ENCODE measurements at places on chromosomes 5 and 9.

DNA sequence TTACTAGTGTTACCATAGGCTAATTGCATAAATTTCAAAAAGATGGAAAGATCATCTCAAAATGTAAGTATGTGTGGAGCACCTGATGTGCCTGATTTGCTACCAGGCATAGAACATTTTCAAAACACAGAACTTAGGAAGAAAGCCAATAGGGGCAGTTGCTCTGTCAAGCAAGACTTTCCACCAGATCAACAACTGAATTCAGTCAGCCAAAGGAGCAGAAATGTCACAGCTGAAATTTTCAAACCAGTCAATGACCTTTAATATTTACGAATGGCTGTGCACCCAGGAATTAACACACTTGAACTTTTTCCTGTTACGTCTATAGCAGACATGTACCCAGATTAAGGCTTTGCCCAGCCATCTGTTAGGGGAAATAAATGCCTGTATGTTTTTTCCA, 452.8 kb upstream of the PTGER4 start:
- no peak overlapping the region for H3K4me3 ChIP-seq
- DNase-seq = no peak
- no peaks in the 10 kb centered on the region for H3K4me1 ChIP-seq
- no peaks in the 10 kb centered on the region for H3K27me3 ChIP-seq
- H3K36me3 ChIP-seq = no peaks in the 10 kb centered on the region

DNA sequence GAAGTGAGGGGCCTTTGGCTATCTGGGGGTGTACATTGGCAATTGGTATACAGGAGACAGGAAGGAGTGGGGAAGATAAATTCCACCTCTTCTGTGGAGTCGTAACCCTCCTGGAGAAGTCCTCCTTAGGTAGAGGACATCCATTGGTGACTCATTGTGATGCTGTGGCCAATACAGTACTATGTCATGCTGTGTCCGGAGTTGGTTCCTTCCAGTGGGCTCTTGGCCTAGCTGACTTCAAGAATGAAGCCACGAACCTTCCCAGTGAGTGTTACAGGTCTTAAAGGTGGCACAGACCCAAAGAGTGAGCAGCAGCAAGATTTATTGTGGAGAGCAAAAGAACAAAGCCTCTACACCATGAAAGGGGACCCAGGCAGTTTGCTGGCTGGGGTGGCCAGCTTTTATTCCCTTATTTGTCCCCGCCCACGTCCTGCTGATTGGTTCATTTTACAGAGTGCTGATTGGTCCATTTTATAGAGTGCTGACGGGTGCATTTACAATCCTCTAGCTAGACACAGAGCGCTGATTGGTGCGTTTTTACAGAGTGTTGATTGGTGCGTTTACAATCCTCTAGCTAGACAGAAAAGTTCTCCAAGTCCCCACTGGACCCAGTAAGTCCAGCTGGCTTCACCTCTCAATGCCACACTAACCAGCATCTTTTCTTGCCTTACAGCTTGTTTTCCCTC, 37.3 kb upstream of the FBP1 start:
- no peak overlapping the region for H3K27ac ChIP-seq
- DNase-seq = no peak
- H3K4me1 ChIP-seq = no peaks in the 10 kb centered on the region
- H3K4me3 ChIP-seq = no peak overlapping the region

DNA sequence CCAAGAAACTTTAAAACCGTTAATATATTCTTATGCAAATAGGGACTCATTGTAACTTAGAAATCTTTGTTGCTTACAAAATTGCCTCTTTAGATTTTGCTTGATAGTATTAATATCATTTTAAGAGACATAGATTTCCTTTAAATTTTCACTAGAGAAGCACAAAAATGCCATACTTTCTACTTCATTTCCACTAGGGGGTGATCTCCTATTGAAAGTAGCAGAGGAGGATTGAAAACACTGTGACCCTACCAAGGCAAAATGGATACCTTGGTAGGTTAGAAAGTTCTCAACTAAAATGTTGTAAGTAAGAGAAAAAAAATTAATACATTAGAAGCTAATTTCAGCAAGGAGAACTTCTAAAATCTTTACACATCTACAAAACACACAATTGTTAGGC, 204.9 kb downstream of the CHSY3 start:
- H3K4me1 ChIP-seq = no peaks in the 10 kb centered on the region
- H3K4me3 ChIP-seq = no peak overlapping the region
- DNase-seq = no peak
- no peaks in the 10 kb centered on the region for H3K27me3 ChIP-seq

DNA sequence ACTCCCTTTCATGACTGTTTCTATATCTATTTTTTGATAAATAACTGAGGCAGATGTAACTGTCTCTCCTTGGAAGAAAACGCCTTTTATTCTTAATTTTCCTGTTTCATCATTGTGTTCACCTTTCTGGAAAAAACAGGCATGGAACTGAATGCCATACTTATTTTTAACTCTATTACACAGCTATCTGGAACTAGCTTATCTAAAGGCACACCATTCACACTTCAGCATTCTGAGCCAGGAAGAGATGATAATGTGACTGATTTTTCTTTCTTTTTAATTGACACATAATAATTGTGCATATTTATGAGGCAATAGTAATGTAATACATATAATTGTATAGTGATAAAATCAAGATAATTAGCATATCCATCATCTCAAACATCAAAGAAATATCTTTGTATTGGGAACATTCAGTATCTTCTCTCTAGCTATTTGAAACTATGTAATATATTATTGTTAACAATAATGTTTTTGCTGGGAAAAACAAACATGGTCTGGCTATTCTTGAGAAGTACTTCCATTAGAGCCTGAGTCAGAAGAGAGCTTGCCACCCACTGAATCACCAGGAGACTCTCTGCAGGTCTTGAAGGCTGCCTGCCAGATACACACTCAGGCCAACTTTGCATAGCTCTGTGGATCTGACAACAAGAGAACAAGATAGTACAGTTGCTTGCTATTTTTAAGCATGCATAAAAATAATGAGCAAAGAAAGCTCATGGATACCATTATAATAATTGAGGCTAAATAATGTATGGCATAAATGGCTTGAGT, 501.0 kb upstream of the EDIL3 start:
- no peak overlapping the region for H3K27ac ChIP-seq
- no peak overlapping the region for H3K4me3 ChIP-seq
- no peaks in the 10 kb centered on the region for H3K36me3 ChIP-seq
- no peaks in the 10 kb centered on the region for H3K4me1 ChIP-seq
- no peak for DNase-seq

- H3K4me1 ChIP-seq = no peaks in the 10 kb centered on the region
- H3K4me3 ChIP-seq = no peak overlapping the region
- no peak overlapping the region for H3K27ac ChIP-seq
- no peak for DNase-seq
- no peaks in the 10 kb centered on the region for H3K27me3 ChIP-seq
These were observed 41.0 kb downstream of the DMRT1 start for GRCh38 chr9:882416-882924.

DNA sequence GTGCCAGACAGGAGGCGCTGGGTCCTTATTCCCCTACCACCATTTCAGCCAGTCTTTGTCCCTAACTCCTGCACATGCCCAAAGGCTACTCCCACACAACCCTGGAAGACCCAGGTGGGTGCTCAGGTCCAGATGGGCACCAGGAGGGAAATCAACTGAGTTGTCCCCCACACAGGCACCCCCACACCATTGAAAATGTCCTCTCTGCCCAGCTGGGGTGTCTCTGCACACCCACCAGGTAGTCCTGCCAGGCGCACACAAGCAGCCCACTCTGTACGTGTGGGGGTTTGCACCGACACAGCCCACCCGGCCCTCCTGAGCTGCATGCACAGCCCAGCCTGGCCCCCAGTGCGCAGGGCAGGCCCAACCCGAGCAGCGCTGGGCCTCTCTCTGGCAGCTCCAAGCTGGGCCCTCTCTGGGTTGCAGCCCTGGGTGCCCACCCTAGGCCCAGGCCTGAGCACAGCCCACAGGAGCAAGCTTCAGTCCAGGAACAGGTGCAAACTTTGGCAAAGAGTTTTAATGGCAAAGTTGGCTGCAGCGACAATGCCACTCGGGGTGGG, 2.2 kb downstream of the RNF208 start:
- no peak overlapping the region for H3K4me3 ChIP-seq
- no peak for DNase-seq
- no peak overlapping the region for H3K27ac ChIP-seq
- peaks cover 8% of the 10 kb centered on the region for H3K4me1 ChIP-seq

Data from H1 (cell line).